ENCODE measurements at places on chromosomes 11 and 22.

DNA sequence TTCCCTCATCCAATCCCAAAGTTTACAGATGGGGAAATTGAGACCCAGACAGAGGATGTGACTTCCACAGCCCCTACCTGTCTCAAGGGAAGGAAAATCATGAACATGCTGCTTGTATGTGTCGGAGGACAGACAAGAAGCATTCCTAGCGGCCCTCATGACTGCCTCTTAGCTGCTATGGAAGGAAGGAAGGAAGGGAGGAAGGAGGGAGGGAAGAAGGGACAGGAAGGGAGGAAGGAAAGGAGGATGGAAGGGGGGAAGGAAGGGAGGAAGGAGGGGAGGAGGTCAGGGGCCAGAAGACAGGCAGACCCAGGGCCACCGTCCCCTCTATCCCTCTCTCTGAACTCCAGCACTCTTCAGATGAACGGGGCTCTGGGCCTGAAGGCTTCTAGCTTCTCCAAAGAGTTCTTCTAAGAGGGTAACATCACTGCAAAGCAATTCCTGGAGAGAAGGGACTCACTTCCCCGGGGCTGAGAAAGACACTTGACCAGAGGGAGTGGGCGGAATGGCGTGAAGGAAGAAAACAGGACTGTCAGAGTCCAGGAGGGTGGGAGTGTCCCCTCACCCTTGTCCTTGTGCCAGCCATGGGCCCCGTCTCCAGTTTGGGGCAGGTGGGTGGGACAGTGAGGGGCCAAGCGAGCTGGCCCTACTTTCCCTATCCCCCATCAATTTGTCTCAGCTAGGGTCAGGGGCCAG, 149.4 kb downstream of the FEZ1 start:
- no peak for DNase-seq

- DNase-seq: no peak
These were observed 33.0 kb upstream of the NARS2 start for GRCh38 chr11:78607696-78608095.

DNA sequence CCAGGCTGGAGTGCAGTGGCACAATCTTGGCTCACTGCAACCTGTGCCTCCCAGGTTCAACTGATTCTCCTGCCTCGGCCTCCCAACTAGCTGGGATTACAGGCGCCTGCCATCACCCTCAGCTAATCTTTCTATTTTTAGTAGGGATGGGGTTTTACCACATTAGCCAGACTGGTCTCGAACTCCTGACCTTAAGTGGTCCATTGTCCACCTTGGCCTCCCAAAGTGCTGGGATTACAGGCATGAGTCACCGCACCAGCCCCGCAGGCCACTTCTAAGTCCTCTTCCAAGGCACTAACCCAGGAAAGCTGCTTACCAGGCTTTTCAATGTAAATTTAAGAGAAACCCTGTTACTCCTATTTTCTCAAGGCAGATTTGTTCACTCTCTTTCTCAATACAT, 50.4 kb downstream of the DENND5A start:
- DNase-seq: no peak

DNA sequence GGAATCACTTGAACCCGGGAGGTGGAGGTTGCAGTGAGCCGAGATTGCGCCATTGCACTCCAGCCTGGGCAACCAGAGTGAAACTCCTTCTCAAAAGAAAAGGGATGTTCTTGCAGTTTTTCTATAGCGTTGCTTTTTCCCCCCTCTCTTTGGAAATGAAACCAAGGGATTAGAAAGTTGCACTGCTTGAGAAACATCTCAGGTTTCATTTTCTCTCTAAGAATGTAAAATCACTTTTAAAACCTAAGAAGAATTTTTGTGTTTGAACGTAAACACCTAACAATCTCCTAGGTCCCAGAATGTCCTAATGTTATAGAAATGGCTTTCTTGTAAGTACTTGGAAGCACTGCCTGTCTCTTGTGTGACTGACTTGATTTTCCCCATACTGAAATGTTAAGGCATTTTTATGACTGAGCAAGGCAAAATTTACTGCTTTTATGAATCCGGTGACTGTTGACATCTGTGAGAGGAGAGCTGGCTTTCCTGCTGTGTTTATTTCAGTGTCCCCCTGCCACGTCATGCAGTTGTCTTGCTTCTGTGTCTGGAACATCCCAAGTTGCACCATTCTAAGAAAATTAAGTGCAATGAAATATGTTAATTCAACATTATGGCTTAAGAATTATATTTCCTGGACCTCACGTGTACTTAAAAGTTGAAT, 37.7 kb downstream of the NF2 start:
- DNase-seq: no peak

GRCh38 chr11:75513250-75513649, 12.5 kb downstream of the GDPD5 start:
- DNase-seq: no peak

All from stimulated activated CD4-positive, alpha-beta T cell treated with anti-CD3 and anti-CD28 coated beads, TNF-alpha, amount 100 ng/mL, for 24 hours (primary cell).